ENCODE measurements at places on chromosomes 1 and 21.
A peak's percentile ranks its signal among the peaks of the same experiment; 100 is the strongest.

GRCh38 chr1:246308533-246309075 is 198.5 kb downstream of the SMYD3 start:
- no peak for DNase-seq

GRCh38 chr1:11893907-11894251 is 32.3 kb downstream of the KIAA2013 start:
- DNase-seq, result peak; percentile 30

DNA sequence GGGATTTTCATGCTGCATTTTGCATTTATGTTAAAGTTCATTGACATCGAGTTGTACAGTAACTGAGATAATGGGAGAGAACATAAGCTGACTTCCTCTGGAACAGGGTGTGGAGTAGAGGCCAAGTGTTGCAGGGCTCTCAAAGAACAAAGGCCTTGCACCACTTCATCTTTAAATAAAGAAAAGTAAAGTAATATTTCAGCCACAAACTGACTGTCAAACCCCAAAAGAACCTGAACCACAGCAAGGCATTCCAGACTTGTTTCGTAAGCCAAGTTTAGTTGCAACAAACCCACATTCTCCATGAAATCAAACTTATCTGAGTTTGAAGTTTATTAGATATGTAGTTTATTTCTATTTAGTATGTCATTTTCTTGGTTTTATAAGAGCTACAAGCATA is 19.1 kb upstream of the HMGCS2 start:
- DNase-seq, result no peak

DNA sequence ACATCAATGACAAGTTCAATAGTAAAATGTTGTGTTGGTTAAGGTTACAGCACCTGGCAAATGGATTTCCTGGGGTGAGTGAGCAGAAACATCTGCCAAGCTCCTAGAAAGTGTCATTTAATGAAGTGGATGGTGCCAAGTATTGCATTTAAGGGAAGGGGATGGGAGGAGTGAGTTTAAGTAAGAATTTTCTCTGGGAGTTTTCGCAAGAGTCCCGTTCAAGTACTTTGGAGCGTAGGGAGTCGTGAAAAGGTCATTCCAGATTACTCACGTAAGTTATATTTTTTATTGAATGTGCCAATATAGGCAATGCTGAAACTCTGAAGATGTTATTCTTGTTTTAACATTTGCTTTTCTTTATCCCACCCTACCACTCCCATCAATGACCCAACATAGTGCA is 117.4 kb upstream of the RAB3GAP2 start:
- no peak for DNase-seq

- no peak for DNase-seq
Measured at GRCh38 chr1:83970114-83970513, 28.8 kb downstream of the TTLL7 start.

- no peak for DNase-seq
Measured at GRCh38 chr1:56446531-56447098, 132.7 kb downstream of the PLPP3 start.

GRCh38 chr1:201330541-201330940 is 46.9 kb downstream of the TNNT2 start:
- no peak for DNase-seq

- no peak for DNase-seq
Measured at GRCh38 chr1:185938396-185938795, 204.2 kb downstream of the HMCN1 start.

- DNase-seq, result no peak
Measured at GRCh38 chr1:243351337-243351736, 95.5 kb downstream of the SDCCAG8 start.

- DNase-seq, result no peak
Measured at GRCh38 chr1:41812453-41812852, 106.3 kb downstream of the HIVEP3 start.

DNA sequence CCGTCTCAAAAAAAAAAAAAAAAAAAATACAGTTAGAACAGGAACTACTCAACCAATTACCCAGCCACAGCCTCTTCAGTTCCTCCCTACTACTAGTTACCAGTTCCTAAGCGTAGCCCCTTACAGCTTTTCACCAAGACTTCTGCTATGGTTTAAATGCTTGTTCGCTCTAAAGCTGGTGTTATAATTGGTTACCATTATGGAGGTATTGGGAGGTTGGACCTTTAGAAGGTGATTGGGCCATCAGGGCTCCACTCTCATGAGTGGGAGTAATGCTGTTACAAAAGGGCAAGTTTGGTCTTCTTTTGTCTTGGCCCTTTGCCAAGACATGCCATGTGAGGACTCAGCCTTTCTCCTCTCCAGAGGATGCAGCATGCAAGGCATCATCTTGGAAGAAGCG is 3.0 kb upstream of the SMPDL3B start:
- DNase-seq, result no peak

DNA sequence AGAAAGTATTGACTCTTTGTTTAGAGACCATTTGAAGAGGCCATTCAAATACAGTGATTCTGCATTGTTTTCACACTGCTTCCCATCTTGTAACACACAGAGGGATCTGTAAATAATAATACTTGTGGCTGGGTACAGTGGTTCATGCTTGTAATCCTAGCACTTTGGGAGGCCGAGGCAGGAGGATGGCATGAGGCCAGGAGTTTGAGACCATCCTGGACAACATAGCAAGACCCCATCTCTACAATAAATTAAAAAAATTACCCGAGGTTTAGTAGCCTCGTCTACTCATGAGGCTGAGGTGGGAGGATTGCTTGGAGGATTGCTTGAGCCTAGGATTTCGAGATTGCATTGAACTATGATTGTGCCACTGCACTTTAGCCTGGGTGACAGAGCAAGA is 5.7 kb downstream of the ZMYM4 start:
- DNase-seq, result no peak

DNA sequence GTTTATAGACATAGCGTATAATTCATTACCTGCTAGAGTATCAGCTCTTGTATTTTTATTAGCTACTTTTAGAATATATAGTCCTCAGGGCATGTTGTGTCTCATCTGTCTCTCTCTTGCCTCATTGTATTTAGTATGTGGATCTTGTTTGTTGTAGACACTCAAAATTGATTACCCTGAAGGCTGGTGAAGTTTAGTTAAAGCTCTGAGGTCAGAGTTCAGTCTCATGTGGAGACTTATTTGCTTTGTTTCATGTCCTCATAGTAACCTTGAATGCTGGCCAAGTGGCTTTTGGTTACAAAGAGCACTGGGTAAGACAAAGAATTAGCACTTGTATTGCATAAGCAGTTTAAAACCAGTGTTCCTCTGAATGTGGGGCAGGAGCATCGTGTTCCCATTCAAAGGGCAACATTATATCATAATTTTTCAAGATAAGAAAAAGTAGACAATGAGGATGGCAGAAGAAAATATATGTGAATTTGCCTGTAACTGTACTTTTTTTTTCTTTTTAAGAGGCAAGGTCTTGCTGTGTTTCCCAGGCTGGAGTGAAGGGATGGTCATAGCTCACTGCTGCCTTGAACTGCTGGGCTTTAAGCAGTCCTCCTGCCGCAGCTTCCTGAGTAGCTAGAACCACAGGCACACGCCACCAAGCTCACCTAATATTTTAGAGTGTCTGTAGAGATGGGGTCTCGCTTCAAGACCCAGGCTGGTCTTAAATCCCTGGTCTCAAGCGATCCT is 17.4 kb downstream of the CNST start:
- no peak for DNase-seq

- no peak for DNase-seq
Measured at GRCh38 chr1:38203441-38203840, 156.8 kb upstream of the POU3F1 start.

DNA sequence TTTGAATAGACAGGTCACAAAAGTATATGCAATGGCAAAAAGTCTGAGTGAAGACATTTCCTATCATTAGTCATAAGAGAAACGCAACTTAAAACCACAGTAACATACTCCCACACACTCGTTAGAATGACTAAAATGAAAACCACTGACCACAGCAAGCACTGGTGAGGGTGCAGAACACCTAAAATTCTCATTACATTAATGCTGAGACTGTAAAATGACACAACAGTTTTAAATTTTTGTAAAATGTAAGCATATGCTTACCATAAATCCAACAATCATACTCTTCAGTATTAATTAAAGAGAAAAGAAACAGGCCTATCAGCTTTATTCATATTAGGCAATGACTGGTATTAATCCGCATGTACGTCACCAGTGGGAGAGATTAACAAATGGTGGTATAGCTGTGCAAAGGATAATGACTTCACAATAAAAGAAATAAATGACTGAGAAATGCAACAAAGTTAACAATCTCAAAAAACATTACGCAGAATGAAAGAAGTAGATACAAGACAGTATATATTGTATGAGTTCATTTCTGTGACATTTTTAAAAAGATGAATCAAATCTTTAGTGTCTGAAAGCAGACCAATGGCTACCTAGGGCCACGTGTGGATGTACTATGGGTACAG is 253.5 kb downstream of the AKT3 start:
- DNase-seq, result no peak

DNA sequence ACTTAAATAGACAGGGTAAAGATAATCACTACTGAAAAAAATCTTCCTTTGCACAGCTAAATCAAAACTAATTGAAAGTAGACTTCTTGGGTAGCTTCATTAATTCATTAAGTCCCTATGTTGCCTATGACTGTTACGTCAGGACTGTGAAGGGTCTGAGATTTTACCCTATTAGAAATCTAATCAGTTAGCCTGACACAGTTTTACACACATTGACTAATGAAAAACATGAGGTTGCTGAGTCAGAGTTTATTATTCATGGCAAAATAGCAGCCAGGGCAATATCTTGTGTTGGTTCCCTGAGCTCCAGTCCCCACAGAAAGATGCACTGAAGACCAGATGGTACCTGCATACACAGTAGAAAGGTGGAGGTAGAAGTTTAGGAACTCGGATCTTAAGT is 262.5 kb upstream of the ZP4 start:
- DNase-seq, result no peak

DNA sequence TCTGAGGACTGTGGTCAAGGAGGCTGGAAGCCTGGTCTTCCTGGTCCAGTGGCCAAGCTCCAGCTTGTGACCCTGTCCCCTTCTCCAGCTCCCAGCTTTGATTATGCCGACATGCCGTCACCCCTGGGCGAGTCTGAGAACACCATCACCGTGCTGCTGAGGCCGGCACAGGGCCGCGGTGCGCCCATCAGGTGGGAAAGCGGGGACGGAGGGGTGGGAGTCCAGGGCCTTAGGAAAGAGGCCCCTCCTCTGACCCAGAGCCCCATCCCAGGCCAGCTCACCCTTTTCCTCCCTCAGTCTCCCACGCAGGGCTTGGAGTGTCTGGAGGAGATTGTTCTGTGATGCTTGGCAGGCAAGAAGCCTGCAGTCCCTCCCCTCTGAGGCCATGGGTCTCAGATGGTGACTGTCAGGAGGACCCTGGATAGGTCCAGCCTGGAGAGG is 43.6 kb downstream of the PTPRU start:
- no peak for DNase-seq

- no peak for DNase-seq
Measured at GRCh38 chr1:245105815-245106410, 48.9 kb upstream of the KIF26B start.

DNA sequence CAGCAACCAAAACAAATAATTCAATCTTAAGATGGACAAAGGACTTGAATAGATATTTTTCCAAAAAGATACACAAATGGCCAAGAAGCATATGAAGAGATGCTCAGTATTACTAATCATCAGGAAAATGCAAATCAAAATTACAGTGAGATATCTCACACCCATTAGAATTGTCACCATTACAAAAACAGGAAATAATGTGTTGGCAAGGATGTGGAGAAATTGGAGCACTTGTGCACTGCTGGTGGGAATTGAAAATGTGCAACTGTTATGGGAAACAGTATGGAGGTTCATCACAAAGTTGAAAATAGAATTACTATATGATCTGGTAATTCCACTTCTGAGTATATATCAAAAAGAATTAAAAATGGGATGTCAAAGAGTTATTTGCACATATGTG is 83.2 kb downstream of the SH3GLB1 start:
- DNase-seq, result no peak

- DNase-seq, result no peak
Measured at GRCh38 chr1:98482611-98483010, 178.9 kb upstream of the SNX7 start.

GRCh38 chr1:217315346-217315745 is 315.5 kb downstream of the GPATCH2 start:
- DNase-seq, result no peak

DNA sequence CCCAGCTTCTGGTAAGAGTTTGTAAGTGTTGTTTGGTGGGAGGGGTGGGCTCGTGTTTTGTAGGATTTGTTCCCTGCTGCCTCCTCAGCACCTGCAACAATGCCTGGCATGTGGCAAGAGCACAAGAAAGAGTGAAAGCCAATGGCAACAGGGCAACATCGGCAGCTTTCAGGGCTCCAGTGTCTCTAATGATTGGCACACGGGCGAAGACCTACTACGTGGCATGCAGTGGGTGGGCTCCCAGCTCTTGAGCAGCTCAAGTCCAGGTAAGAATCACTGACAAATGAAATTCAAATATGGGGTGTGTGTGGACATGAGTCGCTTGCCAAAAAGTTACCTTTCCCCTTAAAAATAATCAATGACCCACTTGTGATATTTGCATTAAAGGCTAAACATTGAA is 23.9 kb upstream of the SLC1A7 start:
- no peak for DNase-seq

- no peak for DNase-seq
Measured at GRCh38 chr1:18041685-18042355, 65.8 kb upstream of the IGSF21 start.

- no peak for DNase-seq
Measured at GRCh38 chr21:14677013-14677412, 130.9 kb upstream of the SAMSN1 start.

GRCh38 chr1:192130175-192130574 is 28.1 kb upstream of the RGS18 start:
- DNase-seq, result no peak

DNA sequence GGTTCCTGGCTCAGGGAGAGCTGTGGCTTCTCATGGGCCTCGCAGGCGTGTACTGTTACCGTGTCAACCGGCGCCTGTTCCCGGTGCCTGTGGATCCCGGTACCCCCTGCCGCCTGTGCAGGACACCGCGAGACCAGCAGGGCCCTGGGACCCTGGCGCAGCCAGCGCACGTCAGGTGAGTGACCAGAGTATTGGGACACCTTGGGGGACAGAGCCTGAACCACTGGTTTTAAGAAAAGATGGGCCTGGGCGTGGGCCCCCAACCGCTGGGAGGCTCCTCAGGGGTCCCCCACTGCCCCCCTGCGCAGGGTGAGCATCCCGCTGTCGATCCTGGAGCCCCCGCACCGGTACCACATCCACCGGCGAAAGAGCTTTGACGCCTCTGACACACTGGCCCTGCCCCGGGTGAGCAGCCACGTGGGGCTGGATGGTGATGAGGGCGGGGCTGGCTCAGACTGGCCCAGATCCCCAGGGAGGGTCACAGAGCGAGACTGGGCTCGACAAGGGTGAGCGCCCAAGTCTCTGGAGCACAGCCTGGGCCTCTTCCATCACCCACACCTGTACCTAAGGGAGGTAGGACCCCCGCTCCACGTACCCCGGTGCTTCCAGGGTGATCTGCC is 10.5 kb downstream of the MIIP start:
- DNase-seq, result no peak

GRCh38 chr1:41539999-41540398 is 55.5 kb upstream of the EDN2 start:
- no peak for DNase-seq
